ENCODE measurements at places on chromosomes 1 and 21.

DNA sequence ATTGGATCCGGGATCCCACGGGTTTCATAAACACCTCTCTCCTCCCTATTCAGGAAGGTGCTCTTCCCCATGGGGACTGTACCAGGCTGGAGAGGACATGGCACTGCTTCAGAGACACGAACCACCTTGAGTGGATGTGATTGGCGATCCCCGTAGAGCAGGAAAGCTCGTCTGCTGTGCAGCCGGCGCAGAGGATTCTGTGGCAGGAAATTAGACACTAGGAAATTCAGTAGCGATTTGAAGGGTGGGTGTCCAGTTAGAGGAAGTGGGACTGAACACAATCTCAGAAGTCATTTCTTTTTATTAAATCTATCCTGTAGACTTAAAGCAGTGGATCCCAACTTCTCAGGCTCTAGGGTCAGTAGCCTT is 767 bp downstream of the PDIK1L start:
- DNase-seq, result no peak

GRCh38 chr21:44523567-44524413 is 16.2 kb downstream of the KRTAP10-1 start:
- no peak for DNase-seq

DNA sequence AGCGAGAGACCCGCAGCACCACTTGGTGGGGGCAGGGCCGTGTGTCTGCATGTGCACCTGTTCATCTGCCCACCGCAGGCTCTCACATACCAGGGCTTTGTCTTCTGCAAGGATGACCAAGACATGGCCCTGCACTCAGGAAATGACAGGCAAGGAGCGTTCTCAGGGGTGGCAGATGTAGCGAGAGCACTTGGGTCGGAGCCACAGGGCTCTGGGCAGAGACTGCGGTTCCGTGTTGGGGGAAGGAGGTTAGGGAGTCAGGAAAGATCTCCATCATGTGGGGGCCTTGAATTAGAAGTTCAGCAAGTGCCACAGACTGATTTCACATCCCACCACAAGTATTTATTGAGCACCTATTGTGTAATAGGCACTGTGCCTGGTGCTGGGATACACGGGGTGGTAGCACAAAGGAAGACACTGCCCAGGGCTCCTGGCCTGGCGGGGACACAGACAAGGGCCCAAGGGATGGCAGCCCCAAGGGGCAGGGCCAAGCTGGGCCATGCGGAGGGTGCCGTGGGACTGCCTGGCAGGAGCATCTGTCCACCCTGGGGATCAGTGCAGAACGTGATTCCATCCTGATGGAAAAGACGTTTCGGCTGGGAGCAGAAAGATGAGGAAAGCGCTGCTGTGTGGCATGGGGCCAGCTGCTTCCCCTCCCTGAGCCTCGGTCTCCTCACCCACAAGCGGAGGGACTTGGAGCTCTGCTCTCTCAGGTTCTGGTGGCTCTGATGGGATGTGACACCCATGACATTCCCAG is 11.4 kb upstream of the SPSB1 start:
- DNase-seq, result no peak

- peak; percentile 24 for DNase-seq
Observed at GRCh38 chr1:41673378-41673777, 188.9 kb upstream of the EDN2 start.

DNA sequence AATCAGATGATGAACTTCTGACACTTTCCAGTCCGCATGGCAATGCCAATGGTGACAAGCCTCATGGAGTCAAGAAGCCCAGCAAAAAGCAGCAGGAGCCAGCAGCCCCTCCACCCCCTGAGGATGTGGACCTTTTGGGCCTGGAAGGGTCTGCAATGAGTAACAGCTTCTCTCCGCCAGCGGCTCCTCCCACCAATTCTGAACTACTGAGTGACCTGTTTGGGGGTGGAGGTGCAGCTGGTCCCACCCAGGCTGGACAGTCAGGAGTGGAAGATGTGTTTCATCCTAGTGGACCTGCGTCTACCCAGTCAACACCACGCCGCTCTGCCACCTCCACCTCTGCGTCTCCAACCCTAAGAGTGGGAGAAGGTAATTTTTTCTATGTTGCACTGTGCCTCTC is 28.0 kb upstream of the LEPR start:
- DNase-seq, result no peak

GRCh38 chr1:107874221-107874620 is 90.8 kb downstream of the VAV3 start:
- DNase-seq, result no peak

GRCh38 chr1:110746644-110747259 is 72.0 kb upstream of the KCNA3 start:
- DNase-seq, result peak; percentile 28

- DNase-seq, result no peak
Observed at GRCh38 chr1:206116873-206117150, 376 bp downstream of the AVPR1B start.

DNA sequence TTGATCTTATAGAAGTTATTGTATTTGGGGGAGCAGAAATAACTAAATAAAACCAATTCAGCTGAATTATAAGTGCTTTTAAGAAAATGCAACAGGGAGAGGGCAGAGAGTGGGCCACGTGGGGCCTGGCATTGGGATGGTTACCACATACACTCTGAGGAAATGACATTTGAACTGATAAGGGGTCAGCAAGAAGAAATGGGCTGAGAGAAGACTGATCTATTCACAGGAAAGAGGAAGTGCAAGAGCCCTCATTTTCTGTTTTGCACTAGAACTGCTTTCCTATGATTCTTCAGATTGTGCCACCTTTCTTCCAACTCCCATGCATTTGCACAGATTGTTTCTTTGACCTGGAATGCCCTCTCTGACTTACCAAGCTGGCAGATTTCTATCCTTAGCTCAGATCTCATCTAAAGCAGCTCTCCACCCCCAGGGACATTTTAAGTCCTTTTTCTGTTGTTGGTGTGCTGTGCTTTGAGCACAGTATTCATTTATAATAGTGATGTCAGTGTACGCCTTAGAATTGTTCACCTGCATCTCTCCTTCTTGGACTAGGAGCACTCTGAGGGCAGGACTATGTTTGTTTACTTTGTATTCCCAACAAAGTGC is 115.9 kb downstream of the FGGY start:
- no peak for DNase-seq

DNA sequence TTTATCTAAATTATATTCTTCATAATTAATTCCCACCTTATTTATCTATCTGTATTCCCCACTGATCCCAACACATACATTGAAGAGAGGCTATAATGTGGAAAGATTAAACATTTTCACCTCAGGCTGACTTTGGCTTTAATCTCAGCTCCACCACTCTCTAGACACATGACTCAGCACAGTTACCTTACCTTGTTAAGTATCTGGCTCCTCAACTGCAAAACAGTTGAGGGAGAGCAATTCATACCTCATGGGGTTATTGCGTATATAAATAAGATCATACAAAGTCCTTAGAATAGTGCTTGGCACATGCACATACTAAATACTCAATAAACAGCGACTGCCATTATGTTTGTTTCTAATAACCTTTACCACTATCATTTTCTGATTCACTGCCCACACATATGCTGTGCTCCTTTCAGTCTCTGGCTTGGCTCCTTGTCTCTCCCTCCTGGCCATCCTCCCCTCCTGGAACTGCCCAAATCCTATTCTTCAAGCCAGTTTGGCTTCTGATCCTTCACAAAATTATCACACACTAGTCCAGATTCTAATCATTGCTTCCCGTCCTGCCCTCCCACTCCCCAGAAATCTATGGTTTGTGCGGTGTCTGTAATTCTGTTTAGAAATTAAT is 50.1 kb downstream of the BCL9 start:
- DNase-seq, result no peak

GRCh38 chr21:35578831-35579471 is 481.4 kb downstream of the SETD4 start:
- no peak for DNase-seq

DNA sequence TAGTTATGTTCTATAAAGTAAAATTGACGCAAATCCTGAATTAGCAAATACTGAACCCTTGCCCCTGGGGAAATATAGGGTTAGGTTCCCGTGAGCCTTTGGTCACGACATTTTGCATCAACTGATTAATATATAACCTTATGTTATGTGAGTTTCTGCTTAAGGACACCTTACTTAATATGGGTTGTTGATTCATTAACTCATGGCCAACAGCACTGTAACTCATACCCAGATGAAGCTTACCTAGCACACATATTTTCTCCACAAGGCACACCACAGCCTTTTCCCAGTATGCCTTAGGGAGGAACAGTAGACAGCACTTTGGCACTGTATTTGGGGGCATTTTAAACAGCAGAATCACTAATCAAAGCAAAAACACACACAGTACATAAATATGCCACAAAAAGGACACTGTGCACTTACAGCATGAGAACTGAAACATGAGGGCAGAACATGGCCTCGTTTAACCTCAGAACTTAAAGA is 15.1 kb downstream of the INAVA start:
- DNase-seq, result no peak

GRCh38 chr1:234775477-234776246 is 165.7 kb upstream of the IRF2BP2 start:
- DNase-seq, result no peak

DNA sequence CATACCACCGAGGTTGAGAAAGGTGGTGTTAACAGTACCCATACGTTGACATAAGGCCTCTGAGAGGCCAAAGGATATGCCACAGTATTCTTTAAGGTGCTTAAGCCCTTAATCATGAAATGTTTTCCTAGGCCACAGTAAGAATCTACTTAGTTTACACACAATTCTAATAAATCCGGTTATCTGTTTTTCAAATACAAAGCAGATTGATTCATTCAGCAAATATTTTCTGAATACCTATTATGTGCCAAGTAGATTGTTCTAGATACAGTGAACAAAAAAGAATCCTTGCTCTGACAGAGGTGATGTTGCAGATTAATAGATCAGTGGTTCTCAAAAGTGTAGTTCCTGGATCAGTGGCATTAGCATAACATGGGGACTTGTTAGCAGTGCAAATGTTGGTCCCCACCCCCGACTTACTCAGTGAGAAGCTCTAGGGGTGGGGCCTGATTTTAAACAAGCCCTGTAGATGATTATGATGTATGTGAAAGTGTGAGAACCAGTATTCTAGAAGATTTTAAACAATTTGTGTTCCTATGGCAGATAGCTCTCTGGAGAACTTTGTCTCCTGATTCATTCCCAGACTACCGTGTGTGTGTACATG is 61.6 kb downstream of the NFIA start:
- no peak for DNase-seq

DNA sequence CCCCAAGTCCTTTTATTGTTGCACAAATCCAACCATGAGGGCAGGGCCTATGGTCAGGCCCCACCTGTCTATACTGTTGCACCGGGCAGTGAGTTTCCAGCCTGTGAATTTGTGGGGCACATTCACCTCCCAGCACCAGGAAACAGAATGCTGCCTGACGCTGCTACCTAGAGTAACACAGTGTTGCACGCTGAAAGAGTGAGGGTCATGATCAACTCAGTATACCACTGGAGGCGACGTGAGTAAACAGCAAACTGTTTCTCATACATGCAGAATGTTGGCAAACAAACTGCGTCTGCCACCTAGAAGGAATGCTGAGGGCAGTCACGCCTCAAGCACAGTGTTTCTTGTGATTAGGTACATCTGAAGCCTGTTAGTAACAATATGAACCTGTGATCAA is 13.4 kb upstream of the LRRC47 start:
- no peak for DNase-seq

DNA sequence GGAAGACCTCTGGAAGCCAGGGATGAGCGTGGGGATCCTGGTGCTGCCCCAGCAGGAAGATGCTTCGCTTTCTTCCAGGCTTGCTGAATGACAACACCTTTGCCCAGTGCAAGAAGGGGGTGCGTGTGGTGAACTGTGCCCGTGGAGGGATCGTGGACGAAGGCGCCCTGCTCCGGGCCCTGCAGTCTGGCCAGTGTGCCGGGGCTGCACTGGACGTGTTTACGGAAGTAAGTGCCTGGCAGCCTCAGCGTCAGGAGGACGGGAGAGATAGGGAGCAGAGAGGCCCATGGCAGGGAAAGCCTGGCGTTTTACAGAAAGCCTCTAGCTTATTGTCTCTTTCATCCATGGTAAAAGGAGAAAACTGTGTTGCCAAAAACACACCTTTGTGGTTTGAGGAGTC is 23.5 kb downstream of the PHGDH start:
- DNase-seq, result no peak

GRCh38 chr1:3834701-3835100 is 22.3 kb downstream of the CEP104 start:
- DNase-seq, result no peak

DNA sequence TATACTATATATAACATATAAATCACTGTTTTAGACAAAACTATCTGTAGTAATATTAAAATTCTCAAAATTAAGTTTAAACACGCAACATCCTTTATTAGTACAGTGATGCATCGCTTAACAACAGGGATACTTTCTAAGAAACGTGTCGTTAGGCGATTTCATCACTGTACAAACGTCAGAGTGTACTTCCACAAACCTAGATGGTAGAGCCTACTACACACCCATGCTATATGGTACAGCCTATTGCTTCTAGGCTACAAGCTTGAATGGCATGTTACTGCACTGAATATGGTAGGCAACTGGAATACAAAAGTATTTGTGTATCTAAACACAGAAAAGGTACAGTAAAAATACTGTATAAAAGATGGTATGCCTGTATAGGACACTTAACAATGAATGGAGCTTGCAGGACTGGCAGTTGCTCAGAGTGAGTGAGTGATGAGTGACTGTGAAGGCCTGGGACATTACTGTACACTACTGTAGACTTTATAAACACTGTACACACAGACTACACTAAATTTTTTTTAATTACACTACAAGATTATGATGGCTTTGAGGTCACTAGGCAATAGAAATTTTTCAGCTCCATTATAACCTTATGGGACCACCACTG is 10.5 kb downstream of the FOXJ3 start:
- DNase-seq, result no peak

DNA sequence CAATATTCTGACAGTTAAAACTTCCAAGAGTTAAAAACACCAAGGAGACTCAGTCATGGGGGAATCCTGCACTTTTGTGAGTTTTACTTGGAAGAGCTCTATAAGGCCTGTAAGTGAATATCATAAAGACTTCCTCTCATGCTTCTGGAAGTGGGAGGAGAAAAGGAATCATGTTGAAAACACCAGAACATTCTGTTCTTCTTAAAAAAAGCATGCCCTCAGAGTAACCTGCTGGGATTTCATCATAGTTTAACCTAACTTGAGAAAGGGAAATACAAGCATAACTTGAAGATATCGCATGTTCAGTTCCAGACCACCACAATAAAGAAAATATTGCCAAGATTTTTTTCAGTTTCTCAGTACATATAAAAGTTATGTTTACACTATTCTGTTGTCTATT is 51.9 kb downstream of the COL11A1 start:
- no peak for DNase-seq

DNA sequence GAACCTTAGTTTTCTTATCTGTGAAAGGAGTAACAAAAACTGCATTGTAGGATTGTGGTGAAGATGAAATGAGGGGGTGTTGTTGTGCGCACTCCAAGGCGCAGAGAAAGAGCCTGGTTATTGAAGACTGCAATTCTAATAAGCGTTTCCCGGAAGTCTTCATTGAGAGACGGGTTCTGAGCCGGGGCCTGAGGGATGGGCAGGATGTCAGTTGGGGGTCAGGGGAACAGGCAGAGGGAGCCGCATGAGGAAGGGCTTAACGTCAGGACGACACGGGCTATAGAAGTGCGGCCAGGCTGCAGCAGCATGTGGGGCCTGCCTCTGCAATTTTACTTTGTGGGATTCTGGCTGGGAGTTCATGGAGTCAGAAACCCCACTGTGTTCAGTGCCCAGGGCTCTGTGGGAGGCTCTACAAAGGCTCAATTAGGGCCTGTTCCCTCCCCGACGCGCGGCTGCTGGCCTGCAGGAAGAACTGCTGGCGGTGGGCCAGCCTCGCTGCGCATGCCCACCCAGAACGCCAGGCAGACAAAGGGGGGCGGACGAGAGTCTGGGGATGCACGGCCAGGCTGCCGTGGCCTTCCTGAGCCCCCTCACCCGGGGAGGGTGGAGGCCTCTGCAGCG is 20.7 kb downstream of the TRIM62 start:
- no peak for DNase-seq

- DNase-seq, result no peak
Observed at GRCh38 chr1:46133181-46133658, 791 bp upstream of the PIK3R3 start.
